ENCODE measurements at places on chromosomes 2 and 18. TPM values are rescaled to one million over a fixed set of nuclear protein-coding genes. Genes with fewer than 3 reads are reported as not detected.

Gene NOTO
- total RNA-seq, result not detected

- no peak for DNase-seq
These were observed 1.1 kb upstream of the EPC2 start for GRCh38 chr2:148643421-148643820.

DNA sequence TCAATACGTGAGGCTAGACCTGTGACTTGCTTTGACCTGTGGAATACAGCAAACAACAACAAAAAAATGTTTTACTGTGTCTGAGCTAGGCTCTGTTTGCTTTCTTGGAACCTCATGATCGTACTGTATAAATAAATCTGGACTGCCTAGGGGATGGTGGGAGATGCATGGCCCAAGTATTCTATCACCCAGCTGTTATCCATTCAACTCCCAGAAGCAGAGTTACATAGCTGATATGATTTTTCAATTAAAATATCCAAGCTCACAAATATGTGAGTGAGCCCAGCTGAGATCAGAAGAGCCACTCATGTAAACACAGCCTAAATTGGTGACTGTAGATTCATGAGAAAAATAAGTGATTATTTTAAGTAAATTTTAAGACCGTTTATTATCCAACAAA is 154.1 kb upstream of the THUMPD2 start:
- no peak for DNase-seq

Gene KCNJ3
- total RNA-seq, result not detected

DNA sequence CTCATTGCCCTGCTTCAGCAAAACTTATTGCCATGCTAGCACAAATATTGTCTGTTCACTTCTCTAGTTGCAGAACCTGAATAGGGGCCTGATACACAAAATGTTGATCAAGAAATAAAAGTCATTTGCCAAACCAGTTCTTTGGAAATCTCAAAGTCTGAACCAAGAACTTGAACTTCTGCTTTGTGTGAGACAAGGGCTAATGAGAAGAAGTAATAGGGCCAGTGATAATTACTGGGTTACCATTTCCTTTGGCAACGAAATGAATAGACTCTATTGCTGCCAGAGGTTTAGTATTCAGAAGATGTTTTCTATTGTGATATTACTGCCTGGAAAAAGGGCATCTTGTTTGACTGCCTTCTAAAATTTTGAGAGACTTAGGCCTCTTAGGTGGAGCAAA is 35.0 kb downstream of the TMEFF2 start:
- DNase-seq, result no peak
